AG08395 (cell line): ENCODE measurements at places on chromosomes 1 and 21.

DNA sequence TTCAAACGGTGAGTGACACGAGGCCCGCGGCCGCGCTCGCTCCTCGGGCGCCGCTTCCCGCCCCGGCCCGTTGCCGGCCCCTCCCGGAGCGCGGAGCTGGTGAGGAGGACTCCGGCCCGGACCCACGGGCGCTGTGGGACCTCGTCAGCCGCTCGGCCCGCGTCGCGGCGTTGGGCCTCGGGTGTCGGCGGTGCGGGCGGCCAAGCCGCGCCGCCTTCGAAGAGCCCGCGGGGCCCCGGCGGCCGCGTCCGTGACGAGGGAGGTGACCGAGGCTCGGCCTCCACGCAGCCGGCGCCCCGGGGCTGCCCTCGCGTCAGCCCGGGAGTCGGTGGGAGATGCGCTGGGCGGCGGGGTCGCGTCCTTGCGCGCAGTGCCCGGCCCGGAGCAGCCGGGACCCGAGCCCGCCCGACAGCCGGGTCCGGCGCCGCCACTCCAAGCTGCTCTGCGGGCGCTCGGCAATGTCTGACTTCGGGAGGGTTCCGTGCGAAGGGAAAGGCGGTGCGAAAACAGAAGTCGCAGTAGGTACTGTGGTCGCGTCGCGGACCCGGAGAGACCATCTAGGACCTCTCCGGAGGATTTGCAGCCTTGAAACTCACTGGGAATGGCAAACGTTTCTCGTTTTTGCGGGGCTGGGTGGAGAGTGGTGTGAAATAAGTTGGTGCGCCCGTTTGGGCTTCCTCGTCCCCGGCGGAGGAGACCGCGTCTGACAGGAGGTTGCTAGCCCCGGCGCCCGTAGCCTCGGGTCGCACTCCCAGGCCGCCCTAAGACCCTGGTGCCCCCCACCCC is 829 bp downstream of the SPEN start:
- DNase-seq = no peak

DNA sequence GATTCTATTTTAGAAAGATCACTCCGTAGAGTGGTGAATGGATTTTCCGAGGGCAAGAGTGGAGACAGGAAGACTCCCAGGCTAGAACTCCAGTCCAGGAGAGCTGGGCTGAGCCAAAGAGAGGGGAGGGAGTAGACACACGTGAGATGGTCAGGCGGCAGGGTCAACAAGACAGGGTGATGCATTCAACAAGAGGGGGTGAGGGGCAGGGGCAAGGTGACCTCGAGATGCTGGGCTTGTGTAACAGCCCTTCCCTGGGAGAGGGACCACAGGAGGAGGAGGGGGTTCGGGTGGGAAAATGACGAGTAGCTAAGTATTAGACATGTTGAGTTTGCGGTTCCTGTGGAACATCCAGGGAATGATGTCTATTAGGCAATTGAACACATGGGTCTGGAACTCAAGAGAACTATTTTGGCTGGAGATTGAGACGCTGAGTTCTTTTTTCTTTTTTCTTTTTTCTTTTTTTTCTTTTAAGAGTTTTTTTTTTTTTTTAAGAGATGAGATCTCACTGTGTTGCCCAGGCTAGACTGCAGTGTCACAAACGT is 13.3 kb downstream of the RSPO1 start:
- peak; percentile 53 for DNase-seq

DNA sequence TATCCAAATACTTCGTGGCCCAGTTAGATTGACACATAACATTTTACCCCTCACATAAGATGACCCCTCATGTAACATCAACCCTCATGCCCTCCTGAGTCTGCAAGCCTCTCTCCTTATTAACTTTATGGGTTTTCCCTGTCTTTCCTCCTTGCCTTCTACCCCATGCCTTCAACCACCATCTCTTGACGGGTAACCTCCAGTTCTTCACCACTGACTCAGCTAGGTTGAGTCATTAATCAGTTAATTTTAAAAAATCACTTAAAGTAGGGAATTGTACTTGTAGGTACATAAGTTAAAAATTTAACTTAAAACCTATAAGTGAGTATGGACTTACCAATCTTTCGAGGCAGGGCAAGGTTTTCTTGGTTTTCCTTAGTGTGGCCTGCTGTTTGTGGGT is 330.7 kb downstream of the CAMTA1 start:
- DNase-seq = no peak

GRCh38 chr1:17008208-17008855 is 3.4 kb downstream of the ATP13A2 start:
- DNase-seq = no peak

GRCh38 chr1:97412166-97412565 is 508.7 kb downstream of the DPYD start:
- DNase-seq = peak; percentile 17

- DNase-seq = no peak
Observed at GRCh38 chr21:29293495-29293894, 5.2 kb upstream of the BACH1 start.

DNA sequence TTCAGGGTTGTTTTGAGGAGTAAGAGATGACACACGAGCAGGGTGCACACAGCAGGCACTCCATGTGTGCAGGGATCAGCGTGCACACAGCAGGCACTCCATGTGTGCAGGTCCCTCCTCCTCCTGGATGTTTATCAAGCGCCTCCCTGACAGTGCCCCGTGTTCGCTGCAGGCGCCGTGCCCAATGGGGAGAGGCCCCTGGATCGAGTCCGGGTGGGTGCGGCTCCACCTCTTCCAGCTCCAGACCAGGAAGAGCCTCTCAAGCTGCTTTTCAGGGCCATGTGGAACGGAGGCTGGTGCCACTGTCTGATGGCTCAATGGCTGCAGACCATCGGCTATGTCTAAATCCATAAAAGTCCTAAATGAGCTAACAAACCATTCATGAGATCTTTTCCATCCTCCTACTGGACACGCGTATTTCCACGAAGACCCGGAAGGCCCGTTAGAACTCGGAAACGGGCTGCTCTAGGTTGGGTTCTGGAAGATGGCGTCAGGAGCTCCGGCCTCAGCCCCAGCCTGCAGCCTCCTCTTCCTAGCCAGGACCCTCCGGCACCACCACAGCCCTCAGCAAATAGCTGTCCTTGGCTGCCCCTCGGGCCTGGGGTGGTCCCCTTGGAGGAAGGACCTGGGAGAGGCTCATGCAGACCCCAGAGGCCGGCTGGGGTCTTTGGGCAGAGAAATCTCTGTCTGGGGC is 36.0 kb downstream of the RRP1 start:
- DNase-seq = no peak

GRCh38 chr1:200435200-200435780 is 25.5 kb upstream of the ZNF281 start:
- DNase-seq = no peak
